ENCODE measurements at places on chromosomes 5 and 9. TPM values are rescaled to one million over a fixed set of nuclear protein-coding genes. Genes with fewer than 3 reads are reported as not detected.
A peak's percentile ranks its signal among the peaks of the same experiment; 100 is the strongest.

Gene NKD2
- 2.9 TPM for total RNA-seq

Gene MPDZ
- total RNA-seq: 26.9 TPM

Gene ZNF354C
- 6.5 TPM for total RNA-seq

Gene NR6A1
- 1.3 TPM for total RNA-seq

Gene EGR1
- total RNA-seq: 19.5 TPM

Gene FREM1
- total RNA-seq: 2.6 TPM

Gene SNX30
- 38.7 TPM for total RNA-seq

Gene AGXT2
- total RNA-seq: not detected

Gene SPINK6
- total RNA-seq: not detected

Gene SLC36A3
- 0.28 TPM for total RNA-seq

Gene CLIC3
- 4.2 TPM for total RNA-seq

Gene WDR38
- not detected for total RNA-seq

Gene SYK
- total RNA-seq: 43.6 TPM

Gene PCDHA11
- total RNA-seq: 0.85 TPM

Gene KCTD16
- total RNA-seq: 0.62 TPM

GRCh38 chr9:36316611-36317317 lies 58.5 kb upstream of the GNE start:
- peak; percentile 50 for DNase-seq
- H3K27ac ChIP-seq: peak overlapping the region; percentile 60
- no peaks in the 10 kb centered on the region for H3K27me3 ChIP-seq
- H3K4me3 ChIP-seq: no peak overlapping the region

DNA sequence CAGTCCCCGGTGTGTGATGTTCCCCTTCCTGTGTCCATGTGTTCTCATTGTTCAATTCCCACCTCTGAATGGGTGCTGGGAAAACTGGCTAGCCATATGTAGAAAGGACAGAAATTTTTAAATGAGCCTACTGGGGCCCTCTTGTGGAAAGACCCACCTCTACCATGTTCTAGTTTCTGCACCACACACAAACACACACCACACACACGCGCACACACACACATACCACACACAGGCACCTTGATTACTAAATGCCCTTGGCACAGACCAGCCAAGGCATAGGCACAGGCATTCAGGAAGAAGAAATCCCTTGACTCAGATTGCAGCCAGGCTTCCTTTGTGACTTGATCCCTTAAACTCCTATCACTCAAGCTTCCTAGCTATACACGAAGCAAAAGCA lies 60.5 kb downstream of the SIL1 start:
- no peaks in the 10 kb centered on the region for H3K27me3 ChIP-seq
- DNase-seq: no peak
- peaks cover 17% of the 10 kb centered on the region for H3K4me1 ChIP-seq
- H3K4me3 ChIP-seq: no peak overlapping the region

DNA sequence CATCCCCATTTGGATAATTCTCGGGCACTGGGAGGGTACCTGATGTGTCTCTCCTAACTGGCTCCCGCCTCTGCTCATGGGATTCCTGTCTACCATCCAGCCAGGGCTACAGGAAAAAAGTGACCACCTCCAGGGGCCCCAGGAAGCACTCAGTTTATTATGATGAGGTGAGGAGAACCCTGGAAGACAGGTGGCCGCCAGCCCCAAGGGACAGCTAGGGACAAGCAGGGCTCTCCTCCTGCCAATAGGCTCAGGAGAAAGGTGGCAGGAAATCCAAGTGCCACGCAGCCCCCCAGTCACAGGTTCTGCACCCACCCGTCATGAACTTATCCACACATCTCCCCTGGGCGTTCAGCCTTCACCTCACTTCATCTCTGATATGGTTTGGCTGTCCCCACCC lies 61.5 kb upstream of the ZNF354A start:
- H3K4me1 ChIP-seq: no peaks in the 10 kb centered on the region
- DNase-seq: no peak
- H3K4me3 ChIP-seq: no peak overlapping the region

DNA sequence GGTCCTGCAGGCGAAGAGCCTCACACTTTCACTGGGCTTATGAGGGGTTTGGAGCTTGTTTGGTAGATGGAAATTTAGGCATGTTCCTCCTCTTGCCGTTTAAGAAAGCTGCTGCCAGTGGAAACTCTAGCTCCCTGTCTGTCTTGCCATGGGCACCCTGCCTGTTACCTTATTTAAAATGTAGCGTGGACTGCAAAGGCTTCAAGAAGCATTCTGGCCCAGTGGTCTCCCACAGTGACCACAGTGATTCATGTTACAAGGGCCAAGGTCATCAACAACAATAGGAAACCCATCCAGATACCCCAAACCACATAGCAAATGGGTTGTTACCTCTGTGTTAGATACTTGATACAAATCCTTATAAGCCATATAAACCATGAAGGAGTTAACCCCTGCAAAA lies 96.6 kb downstream of the DPYSL3 start:
- no peak for DNase-seq
- no peaks in the 10 kb centered on the region for H3K27me3 ChIP-seq
- H3K4me1 ChIP-seq: no peaks in the 10 kb centered on the region
- H3K27ac ChIP-seq: no peak overlapping the region
- no peak overlapping the region for H3K4me3 ChIP-seq
- H3K36me3 ChIP-seq: no peaks in the 10 kb centered on the region

DNA sequence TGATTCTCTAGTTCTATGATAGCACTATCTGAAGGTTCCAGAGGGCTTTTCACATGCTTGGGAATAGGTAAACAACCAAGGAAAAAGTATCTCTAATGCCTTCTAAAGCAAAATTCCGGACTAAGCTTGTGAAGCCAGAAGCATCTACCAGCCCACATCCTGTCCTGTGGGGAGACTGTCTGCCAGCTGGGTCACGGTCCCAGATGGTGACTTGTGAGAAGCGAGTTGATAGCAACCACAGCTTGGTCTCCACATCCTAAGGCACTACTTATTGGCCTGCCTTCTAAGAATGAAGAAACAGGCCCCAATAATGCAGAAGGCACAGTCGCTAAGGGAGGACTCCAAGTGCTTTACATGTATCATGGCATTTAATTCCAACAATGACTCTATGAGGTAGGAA lies 184.1 kb upstream of the ADRA1B start:
- no peak overlapping the region for H3K4me3 ChIP-seq
- no peak overlapping the region for H3K27ac ChIP-seq
- no peaks in the 10 kb centered on the region for H3K36me3 ChIP-seq
- no peaks in the 10 kb centered on the region for H3K4me1 ChIP-seq
- no peaks in the 10 kb centered on the region for H3K27me3 ChIP-seq

- no peak overlapping the region for H3K27ac ChIP-seq
- no peaks in the 10 kb centered on the region for H3K4me1 ChIP-seq
- DNase-seq: no peak
- no peaks in the 10 kb centered on the region for H3K36me3 ChIP-seq
Observed at GRCh38 chr5:55908804-55909203, 57.6 kb downstream of the IL31RA start.

DNA sequence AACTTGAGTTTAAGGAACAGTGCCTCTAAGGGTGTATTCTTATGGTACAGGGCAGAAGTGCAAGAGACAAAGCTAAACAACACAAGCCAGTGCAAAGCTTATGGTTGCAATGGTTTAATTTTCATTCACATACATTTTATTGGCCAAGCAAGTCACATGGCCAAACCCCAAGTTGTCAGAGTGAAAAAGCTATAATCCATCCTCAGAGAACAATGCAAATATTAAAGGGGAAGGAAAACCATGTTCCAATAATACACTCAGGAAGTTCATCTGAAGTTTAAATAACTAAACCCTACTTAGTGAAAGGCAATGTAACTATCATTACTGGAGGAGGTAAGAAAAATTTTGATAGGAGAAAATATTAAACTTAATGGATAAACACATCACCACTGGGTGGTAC lies 26.6 kb upstream of the TLR4 start:
- H3K4me3 ChIP-seq: no peak overlapping the region
- H3K4me1 ChIP-seq: no peaks in the 10 kb centered on the region
- no peaks in the 10 kb centered on the region for H3K36me3 ChIP-seq
- no peak for DNase-seq

- no peaks in the 10 kb centered on the region for H3K4me1 ChIP-seq
- H3K27ac ChIP-seq: no peak overlapping the region
- H3K27me3 ChIP-seq: no peaks in the 10 kb centered on the region
- H3K4me3 ChIP-seq: no peak overlapping the region
Observed at GRCh38 chr9:70218767-70219166, 40.0 kb upstream of the SMC5 start.

GRCh38 chr9:87115785-87116184 lies 168.5 kb upstream of the GAS1 start:
- no peak overlapping the region for H3K4me3 ChIP-seq
- no peaks in the 10 kb centered on the region for H3K27me3 ChIP-seq
- peak overlapping the region; percentile 43 for H3K27ac ChIP-seq
- H3K36me3 ChIP-seq: no peaks in the 10 kb centered on the region

GRCh38 chr5:50969151-50970031 lies 303.0 kb downstream of the PARP8 start:
- H3K4me1 ChIP-seq: no peaks in the 10 kb centered on the region
- H3K4me3 ChIP-seq: peak overlapping the region; percentile 30
- no peaks in the 10 kb centered on the region for H3K36me3 ChIP-seq
- DNase-seq: no peak
- H3K27ac ChIP-seq: peak overlapping the region; percentile 77

- H3K36me3 ChIP-seq: no peaks in the 10 kb centered on the region
- H3K27me3 ChIP-seq: no peaks in the 10 kb centered on the region
- no peak overlapping the region for H3K27ac ChIP-seq
- H3K4me3 ChIP-seq: no peak overlapping the region
- no peak for DNase-seq
- H3K4me1 ChIP-seq: no peaks in the 10 kb centered on the region
Observed at GRCh38 chr9:134781591-134782302, 98.9 kb upstream of the FCN2 start.

DNA sequence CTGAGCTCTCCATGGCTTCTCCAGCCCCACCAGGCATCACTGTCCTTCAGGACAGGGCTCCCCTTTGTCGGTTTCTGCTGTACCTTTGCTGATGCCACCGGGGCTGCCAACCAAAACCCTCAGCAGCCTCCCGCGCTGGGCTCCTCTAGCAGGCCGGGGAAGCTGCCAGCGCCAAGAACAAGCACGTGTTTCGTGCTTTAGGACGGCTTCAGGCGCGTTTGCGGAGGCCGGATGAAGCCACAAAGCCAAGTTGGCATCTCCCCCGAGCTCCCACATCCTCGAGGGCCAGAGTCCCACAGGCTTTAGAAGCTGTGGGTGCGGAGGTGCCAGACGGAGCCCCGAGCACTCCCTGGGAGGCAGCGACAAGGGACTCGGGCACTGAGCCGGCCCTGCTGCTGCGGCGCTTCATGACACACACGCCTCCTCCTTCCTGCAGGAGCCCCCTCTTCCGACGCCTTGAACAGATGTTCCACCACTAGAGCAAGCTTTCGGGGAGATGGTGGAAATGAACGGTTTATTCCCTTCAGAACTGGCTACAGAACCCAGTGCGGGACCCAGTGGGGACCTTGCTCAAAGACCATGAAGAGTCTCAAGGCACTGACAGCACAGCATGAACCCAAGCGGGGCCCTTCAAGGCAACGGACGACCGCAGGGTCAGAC lies 36.7 kb downstream of the SARDH start:
- no peak overlapping the region for H3K27ac ChIP-seq
- no peak overlapping the region for H3K4me3 ChIP-seq

GRCh38 chr5:173278641-173279040 lies 43.6 kb upstream of the NKX2-5 start:
- H3K27me3 ChIP-seq: no peaks in the 10 kb centered on the region
- no peak for DNase-seq
- H3K4me3 ChIP-seq: no peak overlapping the region
- H3K36me3 ChIP-seq: no peaks in the 10 kb centered on the region

DNA sequence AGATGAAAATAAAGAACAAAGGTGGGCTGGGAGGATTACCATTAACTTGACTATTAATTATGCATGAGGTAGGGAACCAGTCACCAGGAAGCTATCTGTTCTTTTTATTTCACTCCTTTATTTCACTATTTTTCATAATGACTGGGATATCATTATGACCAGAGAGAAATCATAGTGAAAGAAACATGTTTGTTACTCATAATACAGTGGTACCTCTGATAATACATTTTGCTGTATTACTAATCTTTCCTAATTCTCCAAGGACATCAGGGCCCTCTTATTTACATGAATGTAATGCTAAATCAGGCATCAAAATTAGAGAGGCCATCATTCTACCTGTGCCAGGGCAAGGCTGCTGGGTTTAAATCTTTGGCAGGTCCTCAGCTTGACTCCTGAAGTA lies 253.7 kb downstream of the NR3C1 start:
- H3K27me3 ChIP-seq: no peaks in the 10 kb centered on the region
- no peaks in the 10 kb centered on the region for H3K36me3 ChIP-seq
- peaks cover 3% of the 10 kb centered on the region for H3K4me1 ChIP-seq
- H3K27ac ChIP-seq: no peak overlapping the region

DNA sequence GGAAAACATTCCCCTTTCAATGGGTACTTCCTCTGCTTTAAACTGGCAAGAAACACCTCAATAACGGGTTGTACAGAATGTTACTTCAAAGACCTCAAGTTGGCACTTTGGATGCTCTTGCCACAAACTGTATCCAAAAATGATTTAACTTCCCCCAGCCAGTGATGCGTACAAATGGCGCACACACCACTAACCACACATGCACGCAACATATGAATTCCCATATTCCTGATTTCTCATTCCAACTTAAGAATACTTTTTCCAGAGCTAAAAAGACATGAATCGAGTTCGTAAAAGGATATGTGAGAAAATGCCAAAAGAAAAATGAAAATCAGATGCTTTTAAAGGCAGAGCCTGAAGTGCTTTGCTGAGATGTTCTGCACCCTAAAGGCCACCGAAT lies 388.0 kb upstream of the PIK3R1 start:
- H3K36me3 ChIP-seq: no peaks in the 10 kb centered on the region
- no peaks in the 10 kb centered on the region for H3K27me3 ChIP-seq
- H3K4me3 ChIP-seq: no peak overlapping the region
- no peaks in the 10 kb centered on the region for H3K4me1 ChIP-seq

DNA sequence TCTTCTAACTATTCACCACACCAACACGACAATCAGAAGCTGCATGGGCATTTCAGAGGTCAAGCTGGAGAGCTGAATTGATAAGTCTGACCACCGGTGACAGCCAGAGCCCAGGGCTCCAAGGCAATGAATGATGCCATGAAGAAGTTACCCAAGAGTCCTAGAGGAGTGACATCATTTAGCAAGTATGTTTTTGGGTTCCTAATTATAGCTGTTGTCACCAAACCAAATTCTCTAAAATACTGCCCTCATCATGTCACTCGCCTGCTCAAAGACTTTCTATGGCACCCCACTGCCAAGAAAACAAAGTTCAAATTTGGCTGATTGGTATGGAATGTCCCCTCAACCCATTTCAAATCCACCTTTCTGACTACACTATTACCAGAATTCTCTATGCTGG lies 235.1 kb downstream of the SPOCK1 start:
- H3K4me3 ChIP-seq: no peak overlapping the region
- DNase-seq: no peak
- no peaks in the 10 kb centered on the region for H3K36me3 ChIP-seq
- peaks cover 1% of the 10 kb centered on the region for H3K4me1 ChIP-seq
- no peaks in the 10 kb centered on the region for H3K27me3 ChIP-seq

DNA sequence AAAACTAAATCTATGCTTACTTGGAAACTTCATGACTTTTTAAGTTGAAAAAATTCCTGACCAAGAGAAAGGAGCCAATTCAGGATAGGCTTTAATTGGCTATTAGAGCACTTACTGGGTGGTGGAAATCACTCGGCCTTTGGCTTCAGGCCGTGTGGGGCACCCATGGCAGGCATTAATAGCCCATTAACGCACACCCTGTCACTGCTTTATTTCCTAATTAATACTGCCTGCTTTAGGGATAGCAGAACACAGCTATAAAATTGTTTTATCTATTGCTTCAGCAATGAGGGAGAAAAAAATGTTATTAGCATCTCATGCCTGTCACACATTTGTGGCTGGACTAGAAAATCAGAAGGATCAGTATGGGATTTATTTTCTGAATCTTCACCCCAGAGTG lies 58.1 kb downstream of the PSAT1 start:
- H3K36me3 ChIP-seq: no peaks in the 10 kb centered on the region
- no peaks in the 10 kb centered on the region for H3K27me3 ChIP-seq
- no peak overlapping the region for H3K4me3 ChIP-seq
- H3K27ac ChIP-seq: no peak overlapping the region
- DNase-seq: no peak

Measured in prostate gland (tissue), 2 donors.